Common myeloid progenitor, CD34-positive (primary cell): ENCODE measurements at places on chromosomes 2 and 18.
A peak's percentile ranks its signal among the peaks of the same experiment; 100 is the strongest.

DNA sequence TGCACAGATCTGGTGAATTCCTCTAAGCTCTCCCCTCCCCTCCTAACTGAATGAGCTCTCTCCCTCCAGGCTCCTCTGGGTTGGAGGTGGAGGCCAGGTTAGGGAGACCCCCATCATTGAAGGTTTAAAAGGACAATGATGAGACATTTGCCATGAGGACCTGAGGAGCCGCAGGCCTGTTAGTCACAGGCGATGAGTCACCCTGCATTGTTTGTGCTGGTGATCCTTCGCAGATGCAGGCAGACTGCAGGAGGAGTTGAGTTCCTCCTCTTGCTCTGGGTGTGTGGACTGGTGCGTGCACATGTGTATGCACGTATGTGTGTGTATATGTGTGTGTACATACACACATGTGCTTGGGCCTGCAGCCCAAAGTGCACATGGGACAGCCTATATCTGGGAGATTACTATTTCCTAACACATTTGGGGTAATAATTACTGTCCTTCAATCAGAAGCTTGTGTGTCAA lies 42.0 kb downstream of the MCFD2 start:
- DNase-seq = peak; percentile 91

DNA sequence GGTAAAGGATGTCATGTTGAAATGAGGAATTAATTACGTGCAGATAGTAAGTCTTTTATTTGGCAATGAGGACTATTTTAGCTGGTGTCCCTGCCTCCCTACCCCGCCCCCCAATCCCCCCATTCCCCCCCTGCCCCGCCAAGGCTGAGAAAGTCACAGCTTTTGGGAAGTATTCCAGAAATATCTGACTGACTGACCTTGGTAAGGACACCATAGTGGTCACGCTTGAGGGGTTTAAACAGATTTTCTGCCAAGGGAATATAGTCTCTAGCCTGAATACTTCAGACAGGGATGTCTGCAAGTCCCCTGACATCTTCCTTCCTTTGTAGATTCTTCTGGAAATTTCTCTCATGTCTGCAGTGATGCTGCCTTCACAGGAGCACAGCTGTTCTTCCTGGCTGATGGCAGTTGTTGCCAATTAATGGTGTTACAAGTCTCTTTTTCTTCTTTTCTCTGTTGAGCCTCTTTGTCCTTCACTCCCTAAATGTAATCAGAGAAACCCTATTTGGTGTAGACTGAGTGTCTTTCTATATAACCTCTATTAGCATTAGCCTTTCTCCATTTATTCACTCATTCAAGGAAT lies 53.7 kb upstream of the MGAT5 start:
- no peak for DNase-seq

DNA sequence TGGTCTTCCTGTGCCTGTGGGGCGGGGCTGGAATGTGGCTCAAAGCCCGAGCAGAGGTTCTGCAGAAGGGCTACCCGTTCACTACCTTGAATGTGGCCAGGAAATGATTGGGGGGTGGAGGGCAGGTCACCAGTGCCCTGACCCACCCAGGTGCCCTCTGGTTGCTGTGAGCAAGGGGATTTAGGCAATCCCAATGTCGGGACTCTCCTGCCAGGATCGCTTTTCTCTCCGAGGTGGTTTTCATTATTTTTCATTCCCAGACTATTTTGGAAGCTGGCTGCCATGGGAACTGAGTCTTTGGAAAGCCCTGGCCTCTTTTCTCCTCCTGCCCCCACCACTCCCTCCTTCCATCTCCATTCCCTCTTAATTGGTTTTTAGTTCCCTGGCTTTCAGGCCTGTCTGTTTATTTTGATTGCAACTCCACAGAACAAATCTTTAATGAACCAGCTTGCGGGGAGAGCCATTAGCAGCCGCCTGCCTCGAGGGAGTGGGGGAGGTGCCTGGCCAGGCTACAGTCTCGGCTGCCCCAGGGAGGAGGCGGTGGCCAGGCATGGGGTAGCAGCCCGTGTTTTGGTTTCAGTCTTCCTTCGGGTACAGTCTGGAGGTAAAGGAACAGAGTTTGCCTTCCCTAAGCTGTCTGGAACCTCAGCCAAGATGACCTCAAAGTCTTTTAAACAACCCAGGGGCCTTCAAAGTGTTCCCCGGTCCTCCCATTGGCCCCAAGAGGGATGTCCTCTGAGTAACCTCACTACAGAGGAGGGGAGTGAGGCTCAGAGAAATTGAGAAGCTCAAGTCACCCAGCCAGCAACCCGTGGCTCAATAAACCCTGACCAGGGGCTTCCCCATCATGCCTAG lies 114.4 kb upstream of the HAAO start:
- DNase-seq = peak; percentile 40

GRCh38 chr18:5515011-5515784 lies 28.6 kb downstream of the EPB41L3 start:
- DNase-seq = peak; percentile 72

DNA sequence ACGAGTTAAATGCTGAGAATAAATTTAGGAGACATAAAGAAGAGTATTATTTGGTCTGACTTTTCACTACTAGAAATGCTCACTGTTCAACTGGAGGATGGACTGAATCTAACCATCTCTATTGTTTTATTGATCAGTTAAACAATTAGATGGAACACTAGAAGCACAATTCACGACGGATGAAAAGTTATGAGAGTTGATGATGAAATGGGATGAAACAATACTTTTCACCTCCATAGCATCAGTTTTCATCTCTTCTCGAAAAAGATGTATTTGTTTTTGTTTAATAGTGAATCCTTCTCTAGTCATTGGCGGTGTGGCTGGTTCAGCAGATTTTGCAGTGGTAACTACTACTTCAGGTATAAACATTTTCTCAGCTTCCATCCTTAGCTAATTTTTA lies 19.3 kb downstream of the TTN start:
- no peak for DNase-seq
